ENCODE measurements at places on chromosomes 16 and 17.

DNA sequence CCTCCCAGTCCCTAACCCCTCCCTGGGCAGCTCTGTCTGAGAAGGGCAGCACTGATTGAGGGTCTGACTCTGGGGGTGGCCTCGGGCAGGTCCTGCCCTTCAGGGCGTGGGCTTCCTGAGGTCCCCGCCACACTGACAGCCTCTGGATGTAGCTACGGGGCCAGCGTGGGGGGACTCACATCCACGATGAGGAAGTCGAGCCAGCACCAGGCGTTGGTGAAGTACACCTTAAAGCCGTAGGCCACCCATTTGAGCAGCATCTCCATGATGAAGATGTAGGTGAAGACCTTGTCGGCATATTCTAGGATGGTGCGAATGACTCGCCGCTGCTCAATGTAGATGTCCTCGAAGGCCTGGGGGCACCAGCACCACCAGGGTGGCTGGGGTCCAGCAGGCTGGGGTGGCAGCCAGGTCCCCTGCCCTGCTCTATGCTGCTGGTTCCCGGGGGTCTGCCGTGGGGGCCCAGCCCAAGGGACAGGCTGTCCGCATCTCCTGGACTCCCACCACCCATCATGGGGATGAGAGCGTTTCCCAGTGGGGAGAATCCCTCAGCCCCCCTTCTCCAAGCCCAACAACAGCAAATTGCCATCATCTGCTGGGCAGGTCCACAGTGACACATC, 15.7 kb upstream of the CD79B start:
- DNase-seq, result no peak

GRCh38 chr16:72947379-72948237, 100.3 kb downstream of the ZFHX3 start:
- DNase-seq, result no peak

DNA sequence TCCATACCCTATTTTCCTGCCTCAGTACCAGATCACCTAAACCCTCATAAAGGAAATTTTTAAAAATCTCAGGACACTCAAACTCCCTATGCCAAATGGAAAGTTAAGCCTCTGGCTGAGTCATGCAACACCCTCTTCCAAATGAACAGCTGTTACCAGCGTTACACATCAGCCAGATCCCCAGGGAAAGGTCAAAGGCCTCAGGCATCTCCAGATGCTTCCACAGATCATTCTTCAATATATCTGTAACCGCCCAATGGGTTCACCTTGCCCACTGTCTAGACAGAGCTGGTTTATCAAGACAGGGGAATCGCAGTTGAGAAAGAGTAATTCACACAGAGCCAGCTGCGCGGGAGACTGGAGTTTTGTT, 29.1 kb upstream of the SHCBP1 start:
- no peak for DNase-seq

DNA sequence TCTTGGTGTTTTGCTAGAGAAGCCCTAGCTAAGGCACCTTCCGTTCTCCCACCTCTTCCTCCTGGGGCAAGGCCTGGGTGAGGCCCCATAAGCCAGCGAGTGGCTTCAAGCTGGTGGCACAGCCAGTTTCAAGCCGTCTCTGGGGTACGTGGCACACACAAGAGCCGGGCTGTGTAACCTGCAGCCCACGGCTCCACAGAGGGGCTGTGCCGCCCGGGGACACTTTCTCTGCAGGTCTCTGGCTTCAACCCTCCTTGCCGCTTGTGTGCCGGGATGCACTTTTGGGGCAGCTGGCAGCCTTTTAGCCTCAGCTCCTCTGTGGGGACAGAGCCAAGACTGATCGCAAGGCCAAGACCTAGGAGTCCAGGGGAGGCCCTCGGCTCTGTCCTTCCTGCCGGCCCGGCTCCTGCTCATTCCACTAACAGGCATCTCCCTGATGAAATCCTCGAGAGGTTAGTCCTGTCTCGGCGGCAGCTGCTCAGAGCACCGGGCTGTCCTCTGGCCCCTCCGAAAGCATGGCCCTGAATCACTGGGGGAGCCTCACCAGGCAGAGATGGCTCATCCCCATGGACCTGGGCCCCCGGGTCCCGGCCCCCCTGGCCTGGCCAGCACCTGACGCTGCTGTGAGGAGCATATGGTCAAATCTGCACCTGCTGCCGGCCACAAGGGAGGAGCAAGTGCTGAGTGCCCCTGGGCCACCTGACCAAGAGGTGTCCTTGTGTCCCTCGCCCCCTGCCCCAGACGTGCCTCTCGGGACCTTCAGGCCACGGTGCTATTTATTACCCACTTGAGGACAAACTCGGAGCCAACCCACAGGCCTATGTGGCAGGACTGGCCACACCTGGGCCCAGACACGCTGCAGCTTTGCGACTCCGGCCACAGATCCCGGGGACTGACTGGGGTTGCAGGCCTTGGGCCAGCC, 98.5 kb downstream of the METRNL start:
- no peak for DNase-seq

DNA sequence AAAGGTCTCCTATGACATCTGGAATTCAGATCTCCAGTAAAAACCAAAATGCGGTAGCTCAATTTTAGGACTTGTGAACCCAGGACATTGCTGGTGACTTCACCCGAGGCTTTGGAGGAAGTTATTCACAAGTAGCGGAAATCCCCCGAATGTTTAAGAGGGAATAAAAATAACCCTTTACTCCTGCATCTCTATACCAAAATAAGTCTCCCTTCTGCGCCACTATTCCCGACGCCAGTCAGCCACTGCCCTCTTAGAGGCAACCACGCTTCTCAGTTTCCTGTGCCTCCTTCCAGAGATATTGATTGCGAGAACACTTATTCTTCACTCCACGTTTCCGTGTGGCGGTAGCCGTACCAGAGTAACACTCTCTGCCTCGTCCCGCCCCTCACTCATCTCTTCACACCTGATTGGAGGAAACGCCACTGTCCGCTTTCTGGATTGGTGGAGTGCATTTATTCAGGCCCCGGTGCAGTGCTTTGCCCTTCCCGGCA, 27.4 kb downstream of the EMP2 start:
- no peak for DNase-seq

- no peak for DNase-seq
Observed at GRCh38 chr16:10045291-10045775, 136.9 kb downstream of the GRIN2A start.

- no peak for DNase-seq
Observed at GRCh38 chr17:9531034-9531433, 44.6 kb downstream of the STX8 start.

- DNase-seq, result no peak
Observed at GRCh38 chr17:10251212-10251948, 53.0 kb upstream of the GAS7 start.

GRCh38 chr16:49634235-49635008, 221.5 kb downstream of the ZNF423 start:
- no peak for DNase-seq

- DNase-seq, result no peak
Observed at GRCh38 chr16:4676831-4677230, 16.5 kb upstream of the NUDT16L1 start.

- DNase-seq, result no peak
Observed at GRCh38 chr17:40326014-40326831, 17.2 kb downstream of the RARA start.

DNA sequence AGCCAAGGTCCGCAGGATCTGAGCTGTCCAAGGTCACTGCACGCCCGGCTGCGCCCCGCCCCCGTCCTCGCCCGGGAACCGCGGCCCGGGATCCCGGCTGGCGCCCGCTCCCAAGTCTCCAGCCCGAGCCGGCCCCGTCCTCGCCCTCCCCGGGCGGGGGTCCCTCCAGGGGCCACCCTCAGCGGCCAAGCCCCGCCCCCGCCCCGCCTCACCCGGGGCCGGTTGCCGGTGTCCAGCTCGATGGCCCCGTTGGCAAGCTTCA, 216 bp downstream of the VPS9D1 start:
- DNase-seq, result no peak

DNA sequence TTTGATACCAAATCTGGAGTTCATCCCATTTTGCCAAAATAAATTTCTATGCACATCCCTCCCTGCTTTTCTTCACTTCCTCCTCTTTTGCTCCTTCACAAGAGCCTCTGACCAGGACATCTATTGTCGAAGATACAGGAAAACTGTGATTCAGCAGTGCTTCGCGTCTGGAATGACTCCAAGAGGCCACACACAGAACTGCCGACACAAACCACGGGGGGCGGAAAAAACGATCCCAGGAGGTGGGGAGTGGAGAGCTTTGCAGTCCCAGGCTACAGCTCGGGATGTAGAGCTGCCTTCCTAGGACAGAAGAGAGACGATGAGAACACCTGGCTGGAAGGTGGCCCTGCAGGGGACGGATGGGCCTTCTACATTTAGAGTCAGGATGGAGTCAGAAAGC, 102.8 kb downstream of the XYLT1 start:
- DNase-seq, result no peak

DNA sequence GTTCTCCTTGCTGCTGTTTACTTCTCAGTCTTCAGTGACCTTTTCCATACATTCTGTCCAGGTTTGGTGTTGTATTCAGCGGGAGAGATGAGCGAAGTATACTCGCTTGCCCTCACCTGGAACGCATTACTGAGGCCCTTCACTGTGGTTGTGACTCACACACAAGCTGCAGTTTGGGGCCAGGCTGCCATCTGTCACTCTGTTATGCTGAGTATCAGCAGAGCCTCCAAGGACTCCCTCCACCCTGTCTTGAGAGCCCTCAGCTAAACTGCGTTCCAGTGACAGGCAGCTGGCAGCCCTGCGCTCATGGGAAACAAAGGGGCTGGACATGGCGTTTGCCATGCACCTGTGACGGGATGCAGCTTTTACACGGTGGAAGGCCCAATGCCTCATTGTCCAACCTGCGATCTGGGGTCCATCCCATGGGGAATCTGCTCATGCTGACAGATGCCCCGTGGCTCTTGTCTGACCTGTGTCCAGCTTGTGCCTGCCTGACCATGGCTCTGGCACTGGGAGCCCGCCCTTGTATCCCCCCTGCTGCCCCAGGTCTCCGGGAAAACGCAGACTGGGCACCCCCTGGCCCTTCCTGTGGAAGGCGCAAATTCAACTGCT, 6.5 kb upstream of the ZNF778 start:
- DNase-seq, result no peak

GRCh38 chr17:73231841-73232586, 29.7 kb downstream of the CPSF4L start:
- peak; percentile 92 for DNase-seq

GRCh38 chr17:78534492-78535272, 42.5 kb downstream of the DNAH17 start:
- DNase-seq, result no peak

- no peak for DNase-seq
Observed at GRCh38 chr16:86569701-86570447, 3.2 kb downstream of the FOXC2 start.

DNA sequence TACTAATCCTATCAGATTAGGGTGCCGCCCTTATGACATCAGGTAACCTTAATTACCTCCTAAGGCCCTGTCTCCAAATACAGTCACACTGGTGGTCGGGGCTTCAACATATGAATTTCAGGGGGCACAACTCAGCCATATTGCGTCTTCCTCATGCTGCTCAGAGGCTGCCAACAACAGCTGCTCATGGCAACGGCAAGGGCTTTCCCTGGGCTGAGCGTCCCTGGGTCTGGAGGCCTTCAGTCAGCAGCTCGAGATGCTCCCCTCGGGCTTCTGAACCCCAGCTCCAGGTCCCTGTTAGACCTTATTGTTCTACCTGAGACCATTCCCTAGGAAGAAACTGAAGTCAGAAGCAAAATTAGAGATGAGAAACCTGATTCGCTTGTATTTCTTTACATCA, 157.2 kb downstream of the TMEM132E start:
- no peak for DNase-seq

DNA sequence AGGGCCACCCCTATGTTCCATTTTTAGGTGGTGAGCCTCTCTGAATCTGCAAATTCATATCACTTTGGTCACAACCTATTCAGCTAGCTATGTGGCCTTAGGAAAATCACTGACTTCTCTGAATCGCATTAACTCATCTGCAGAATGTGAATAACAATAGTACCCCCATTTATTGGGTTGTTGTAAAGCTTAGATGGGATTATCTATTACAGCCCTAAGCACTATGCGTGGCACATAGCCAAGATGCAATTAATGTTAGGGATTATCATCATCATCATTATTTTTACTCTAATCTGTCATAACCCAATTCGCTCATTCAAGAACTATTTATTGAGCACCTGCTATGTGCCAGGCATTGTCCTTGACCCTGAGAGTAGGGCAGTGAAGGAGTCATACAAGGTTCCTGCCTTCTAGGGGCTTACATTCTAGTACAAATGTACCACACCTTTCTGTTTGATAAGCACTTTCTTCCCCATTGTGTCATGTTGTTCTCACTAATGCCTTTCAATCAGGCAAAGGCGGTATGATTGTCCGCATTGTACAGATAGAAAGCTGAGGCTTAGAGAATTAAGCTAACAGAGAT, 38.5 kb downstream of the CHD9 start:
- DNase-seq, result no peak

GRCh38 chr17:2433696-2434095, 32.8 kb upstream of the MNT start:
- no peak for DNase-seq

DNA sequence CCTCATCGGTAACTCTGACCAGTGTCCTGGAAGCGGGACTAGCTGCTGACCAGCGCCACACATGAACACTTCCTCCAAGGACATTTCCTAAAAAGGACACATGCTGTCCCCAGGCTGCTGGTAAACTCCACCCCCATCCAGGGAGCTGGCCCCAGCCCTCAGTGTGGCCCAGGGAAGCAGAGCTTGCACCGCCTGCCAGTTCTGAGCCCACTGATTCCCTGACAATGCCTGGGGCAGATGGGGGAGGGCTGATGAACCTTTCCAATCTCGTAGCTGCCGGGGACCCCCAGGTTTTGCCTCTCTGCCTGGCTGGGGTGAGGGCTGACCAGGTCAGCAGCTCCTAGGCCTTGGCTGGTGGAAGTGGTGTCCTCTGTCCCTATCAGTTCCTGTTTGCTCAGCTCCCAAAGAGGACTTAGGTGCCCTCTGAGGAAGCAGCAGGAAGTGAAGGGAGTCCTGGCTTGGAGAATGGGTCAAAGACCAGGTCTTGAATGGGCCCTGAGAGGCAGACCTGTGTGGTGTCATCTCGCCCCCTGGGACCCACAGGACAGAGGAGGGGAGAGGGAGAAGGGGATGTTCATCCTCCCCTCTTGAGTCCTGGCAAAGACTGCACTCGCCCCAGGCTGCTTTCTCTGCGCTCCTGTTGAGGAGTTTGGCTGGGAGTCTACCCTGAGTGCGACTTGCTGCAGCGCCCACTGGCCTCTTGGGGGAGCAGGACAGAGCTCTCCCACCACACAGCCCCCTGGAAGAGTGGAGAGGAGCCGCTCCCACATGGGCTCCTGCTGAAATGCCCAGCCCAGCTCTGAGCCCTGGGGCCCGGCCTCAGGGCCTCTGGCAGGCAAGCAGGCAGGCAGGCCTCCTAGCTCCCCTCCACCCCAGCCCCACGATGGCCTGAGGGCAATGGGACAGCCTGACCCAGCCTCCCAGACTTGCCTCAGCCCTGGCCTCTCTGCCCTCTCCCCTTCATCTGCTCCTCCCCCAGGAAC, 16.8 kb downstream of the PDK2 start:
- no peak for DNase-seq
